ENCODE measurements at places on chromosomes 12 and 14.

DNA sequence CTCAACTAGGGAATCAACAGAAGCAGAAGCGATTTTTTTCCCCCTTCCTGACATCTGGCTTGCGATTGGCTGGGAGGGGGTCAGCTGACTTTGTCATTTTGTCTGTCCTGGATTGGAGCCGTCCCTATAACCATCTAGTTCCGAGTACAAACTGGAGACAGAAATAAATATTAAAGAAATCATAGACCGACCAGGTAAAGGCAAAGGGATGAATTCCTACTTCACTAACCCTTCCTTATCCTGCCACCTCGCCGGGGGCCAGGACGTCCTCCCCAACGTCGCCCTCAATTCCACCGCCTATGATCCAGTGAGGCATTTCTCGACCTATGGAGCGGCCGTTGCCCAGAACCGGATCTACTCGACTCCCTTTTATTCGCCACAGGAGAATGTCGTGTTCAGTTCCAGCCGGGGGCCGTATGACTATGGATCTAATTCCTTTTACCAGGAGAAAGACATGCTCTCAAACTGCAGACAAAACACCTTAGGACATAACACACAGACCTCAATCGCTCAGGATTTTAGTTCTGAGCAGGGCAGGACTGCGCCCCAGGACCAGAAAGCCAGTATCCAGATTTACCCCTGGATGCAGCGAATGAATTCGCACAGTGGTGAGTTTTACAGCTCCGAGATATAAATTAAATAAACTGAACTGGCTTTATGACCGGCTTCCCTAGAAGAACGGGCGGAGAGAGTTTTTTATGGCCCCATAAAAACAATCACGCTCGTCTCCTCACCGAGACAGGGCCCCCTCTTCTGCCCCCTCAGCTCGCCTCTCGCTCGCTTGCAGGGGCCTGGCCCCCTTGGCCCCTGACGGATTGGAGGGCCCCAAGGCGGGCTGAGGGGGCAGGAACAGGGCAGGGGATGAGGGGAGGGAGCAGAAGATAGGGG lies at the start of gene HOXC6:
Gene HOXC6 (plus strand): TSS at position 127 of the 888 bp plus-strand sequence. CDS start 82 bp downstream, at position 209.
- no peak for DNase-seq

GRCh38 chr12:122190842-122191668 lies 8.1 kb downstream of the LRRC43 start:
- DNase-seq = peak; percentile 59

GRCh38 chr12:89690925-89691324 lies 17.7 kb downstream of the ATP2B1 start:
- DNase-seq = no peak

- DNase-seq = no peak
These were observed 78.8 kb downstream of the KCNMB4 start for GRCh38 chr12:70444903-70445302.

GRCh38 chr14:32075672-32076277 lies 1.3 kb upstream of the ARHGAP5 start:
- peak; percentile 50 for DNase-seq

All from activated CD4-positive, alpha-beta T cell treated with anti-CD3 and anti-CD28 coated beads for 4 hours (primary cell).